KG1 (cell line): ENCODE measurements at places on chromosomes 12 and 14.

GRCh38 chr14:73662487-73662943 lies 17.7 kb downstream of the DNAL1 start:
- DNase-seq = no peak

GRCh38 chr14:30990770-30991169 lies 34.7 kb upstream of the AP4S1 start:
- no peak for DNase-seq

DNA sequence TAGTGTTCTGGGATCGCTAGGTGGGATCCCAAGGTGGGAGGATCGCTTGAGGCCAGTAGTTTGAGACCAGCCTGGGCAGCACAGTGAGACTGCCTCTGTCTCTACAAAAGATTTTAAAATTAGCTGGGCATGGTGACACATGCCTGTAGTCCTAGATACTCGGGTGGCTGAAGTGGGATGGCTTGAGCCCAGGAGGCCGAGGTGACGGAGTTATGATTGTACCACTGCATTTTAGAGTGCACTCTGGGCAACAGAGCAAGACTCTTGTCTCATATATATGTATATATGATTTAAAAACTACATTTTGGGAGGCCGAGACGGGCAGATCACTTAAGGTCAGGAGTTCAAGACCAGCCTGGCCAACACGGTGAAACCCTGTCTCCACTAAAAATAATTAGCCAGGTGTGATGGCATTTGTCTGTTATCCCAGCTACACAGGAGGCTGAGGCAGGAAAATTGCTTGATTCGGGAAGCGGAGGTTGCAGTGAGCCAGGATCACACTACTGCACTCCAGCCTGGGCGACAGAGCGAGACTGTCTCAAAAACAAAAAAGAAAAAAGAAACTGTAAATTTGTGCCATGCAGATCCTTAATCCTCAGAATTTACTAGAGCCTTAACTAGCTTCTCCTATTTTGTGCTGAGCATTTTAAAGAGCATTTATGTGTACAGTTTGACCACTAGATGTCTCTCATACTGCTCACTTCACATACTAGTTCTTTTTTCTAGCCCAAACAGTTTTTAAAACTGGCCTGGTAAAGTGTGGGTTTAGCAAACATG lies 114.8 kb downstream of the MON2 start:
- peak; percentile 2 for DNase-seq

- no peak for DNase-seq
These were observed 319.2 kb downstream of the NUAK1 start for GRCh38 chr12:105819549-105819948.

DNA sequence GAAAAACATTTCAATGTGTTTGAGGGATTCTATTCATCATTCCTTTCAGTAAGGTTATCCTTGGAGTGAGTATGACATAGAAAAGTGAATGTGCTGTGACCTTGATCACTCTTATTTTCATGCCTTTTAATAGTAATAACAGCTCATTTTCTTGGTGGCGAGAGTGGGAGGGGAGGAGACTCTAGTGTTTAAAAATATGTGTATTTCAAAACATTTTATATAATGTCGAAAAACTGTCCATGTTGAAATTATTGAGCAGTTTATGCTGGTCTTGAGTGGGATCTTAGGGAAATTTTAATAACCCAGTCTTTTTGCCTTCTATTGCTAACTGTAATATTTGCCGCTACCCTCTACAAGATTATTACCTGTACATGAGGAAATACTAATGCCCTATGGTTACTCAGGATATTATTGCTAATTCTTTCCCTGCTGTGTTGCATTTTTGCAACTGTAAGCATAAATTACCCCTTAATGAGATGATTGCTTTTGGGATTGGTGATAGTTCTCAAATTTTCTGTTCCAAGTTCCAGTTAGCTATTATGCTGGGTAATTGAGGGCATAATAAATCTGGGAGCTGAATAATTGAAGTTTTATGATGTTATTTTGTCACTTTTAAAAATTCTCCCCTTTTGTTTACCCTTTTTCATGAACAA lies 21.9 kb downstream of the ATF7IP start:
- DNase-seq = no peak

GRCh38 chr12:46919666-46920400 lies 94.0 kb upstream of the SLC38A4 start:
- DNase-seq = no peak

- DNase-seq = no peak
These were observed 2.1 kb downstream of the CBX5 start for GRCh38 chr12:54277823-54278276.

- DNase-seq = no peak
These were observed 652 bp upstream of the SELPLG start for GRCh38 chr12:108634341-108634751.

GRCh38 chr14:104756477-104757237 lies 3.7 kb downstream of the SIVA1 start:
- DNase-seq = no peak

DNA sequence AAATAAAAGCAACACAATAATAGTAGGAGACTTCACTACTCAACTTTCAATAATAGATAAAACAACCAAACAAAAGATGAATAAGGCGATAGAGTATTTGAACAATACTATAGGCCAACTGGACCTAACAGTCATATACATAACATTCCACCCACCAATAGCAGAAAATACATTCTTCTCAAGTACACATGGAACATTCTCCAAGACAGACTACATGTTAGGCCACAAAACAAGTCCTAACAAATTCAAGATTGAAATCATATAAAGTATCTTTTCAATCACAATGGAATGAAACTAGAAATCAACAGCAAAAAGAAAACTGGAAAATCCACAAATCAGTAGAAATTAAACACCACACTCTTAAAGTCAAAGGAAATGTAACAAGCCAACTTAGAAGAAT lies 28.8 kb downstream of the RAD52 start:
- DNase-seq = no peak

DNA sequence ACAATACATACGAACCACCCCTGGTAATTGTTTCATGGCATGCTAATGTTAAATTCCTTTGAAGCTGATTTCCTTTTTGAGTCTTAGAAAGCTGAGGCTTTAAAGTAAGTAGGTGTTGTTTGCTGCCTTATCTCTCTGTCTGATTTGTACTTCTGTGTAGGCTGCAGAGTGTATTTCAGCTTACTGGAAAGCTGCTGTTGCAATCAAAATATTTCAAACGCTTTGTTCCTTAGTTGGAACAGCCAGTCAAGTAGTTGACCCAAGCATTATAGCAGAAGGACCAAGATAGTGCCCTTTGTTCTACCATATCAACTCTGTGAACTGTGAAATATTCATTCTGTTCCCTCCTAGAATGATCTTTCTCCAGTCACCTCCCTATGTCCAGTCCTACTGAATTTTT lies 3.1 kb downstream of the PKP2 start:
- DNase-seq = no peak

GRCh38 chr14:92160619-92161018 lies 38.9 kb downstream of the CPSF2 start:
- DNase-seq = no peak

DNA sequence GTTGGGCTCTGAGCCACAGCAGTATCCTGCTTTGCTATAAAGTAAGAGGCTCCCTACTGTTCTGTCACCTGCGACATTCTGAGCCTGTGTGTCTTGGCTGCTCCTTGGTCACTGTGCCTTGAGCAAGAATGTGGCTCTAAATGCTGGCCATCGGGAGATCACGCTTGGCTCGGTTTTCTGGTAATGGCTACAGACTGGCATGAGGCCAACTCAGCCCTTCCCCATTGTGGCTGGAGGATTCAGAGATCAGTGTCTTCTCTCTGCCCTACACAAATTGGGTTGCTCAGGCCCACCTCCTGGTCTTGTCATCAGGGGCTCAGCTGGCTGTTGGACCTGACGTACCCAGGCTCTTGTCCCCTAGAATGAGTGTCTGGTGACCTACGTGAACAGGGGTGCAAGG lies 94.5 kb downstream of the PLXNC1 start:
- DNase-seq = no peak

GRCh38 chr14:30872602-30873001 lies 1.8 kb upstream of the COCH start:
- DNase-seq = no peak

DNA sequence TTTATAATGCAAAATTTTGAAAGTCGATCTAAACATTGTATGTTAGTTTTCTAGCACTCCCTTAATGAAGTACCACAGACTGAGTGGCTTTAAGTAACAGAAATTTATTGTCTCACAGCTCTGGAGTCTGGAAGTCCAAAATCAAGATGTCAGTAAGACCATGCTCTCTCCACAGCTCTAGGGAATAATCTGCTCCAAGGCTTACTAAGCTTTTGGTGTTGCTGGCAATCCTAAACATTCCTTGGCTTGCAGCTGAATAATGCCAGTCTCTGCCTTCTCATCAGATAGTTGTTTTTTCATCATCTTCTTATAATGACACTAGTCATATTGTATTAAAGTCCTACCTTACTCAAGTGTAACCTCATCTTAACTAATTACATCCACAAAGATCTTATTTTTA lies 102.2 kb downstream of the RASSF9 start:
- no peak for DNase-seq

DNA sequence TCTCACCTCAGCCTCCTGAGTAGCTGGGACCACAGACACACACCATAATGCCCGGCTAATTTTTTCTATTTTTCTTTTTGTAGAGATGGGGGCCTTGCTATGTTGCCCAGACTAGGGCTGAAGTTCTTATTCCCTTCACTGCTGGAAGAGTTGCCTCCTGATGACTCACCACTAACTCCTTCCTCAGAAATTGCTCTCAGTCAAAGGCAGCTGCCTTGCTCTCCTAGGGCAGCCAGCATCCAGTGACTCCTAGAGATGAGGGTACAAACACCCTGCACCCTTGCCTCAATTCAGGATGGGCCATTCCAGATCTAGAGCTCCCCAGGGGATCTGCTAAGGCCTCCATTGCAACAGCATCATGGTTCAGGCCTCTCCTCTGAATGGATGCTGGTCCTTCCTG lies 54.0 kb upstream of the RASSF8 start:
- no peak for DNase-seq

DNA sequence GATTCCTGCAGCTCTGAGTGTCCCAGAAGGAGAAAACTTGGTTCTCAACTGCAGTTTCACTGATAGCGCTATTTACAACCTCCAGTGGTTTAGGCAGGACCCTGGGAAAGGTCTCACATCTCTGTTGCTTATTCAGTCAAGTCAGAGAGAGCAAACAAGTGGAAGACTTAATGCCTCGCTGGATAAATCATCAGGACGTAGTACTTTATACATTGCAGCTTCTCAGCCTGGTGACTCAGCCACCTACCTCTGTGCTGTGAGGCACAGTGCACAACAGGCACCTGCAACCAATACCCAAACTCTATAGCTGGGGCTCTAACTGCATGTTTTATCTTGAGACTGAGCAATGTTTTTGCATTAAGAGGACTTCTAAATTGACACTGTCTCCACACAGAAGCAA lies 379.2 kb upstream of the OR4E1 start:
- DNase-seq = no peak

GRCh38 chr12:96329018-96329417 lies 71.2 kb downstream of the CDK17 start:
- no peak for DNase-seq

DNA sequence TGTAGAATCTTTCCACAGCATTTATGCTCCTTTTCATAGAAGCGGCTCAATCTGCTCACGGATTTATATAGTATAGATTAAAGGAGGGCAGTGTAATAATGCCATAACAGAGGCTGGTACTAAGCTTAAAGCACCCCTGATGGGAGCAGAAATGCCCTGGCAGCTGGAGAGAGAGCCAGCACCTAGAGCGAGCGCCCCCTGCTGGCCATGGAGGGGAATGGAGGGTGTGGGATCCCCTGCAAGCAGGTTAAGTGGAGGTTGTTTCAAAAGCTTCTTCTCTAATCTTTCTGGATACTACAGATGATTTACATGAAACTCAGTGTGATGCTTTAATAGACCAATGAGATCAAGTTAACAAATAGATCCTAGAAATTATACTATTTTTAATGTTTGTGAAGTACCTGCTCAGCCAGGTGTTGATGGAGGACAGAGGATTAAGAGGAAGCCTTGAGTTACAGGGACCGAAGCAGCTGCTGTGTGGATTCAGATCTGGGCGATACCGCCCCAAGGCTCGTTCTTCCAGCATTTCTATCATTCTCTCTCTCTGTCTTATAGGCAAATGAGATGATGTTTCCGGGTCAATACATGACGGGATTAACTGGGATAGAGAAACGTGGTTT lies 1519.3 kb upstream of the TMEM132C start:
- peak; percentile 11 for DNase-seq

GRCh38 chr12:103852498-103852997 lies 11.5 kb upstream of the NT5DC3 start:
- no peak for DNase-seq

DNA sequence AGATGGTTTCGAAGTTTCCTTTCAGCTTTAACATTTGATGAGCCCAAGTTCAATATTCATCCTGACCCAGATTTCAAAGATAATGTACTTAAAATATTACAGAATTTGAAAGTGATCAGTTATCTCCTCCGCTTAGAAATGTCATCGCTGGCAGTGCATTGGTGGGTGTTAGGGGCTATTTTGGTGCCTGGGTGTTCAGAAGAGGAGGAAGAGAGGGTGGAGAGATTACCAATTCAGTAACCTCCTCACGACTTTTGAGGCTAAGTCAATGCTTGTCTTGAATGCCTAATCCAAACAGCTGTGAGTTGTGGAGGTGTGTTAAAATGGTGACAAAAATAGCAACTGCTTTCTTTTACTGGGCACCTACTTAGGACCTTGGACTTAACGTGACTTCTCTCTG lies 13.8 kb upstream of the DGLUCY start:
- DNase-seq = no peak

DNA sequence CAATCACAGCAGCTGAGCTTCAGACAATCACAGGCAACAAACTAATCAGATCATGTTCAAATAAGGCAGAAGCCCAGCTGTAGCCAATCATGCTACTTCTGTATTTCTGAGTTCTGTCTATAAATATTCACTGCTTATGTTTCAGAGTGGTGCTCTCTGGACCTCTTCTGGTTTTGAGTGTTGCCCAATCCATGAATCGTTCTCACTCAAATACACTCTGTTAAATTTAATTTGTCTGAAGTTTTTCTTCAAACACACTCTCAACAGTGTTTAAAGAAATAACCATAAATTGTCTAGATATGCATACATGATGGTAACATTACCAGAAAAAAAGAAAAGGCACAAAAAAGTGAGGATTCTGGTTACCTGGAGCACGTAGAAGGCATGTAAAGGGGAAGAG lies 77.9 kb upstream of the BBS10 start:
- no peak for DNase-seq

DNA sequence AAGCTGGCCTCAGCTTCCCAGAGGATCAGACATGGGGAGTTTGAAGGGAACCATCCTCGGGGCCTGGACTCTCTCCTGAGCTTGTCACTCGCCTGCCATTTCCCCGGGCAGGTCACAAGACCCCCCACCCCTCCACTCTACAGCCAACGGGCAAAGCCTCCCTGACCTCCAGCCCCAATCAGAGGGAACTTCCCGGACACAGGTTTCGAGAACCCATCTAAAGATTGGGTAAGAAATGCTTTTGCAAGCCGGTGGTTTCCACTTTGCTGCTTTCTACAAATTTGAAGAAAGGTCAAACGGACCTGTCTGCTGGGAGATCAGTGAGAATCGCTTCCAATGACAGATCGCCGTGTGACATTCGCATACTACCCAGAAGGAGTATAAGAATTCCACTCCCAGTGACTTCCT lies 89.6 kb downstream of the SCARB1 start:
- DNase-seq = no peak
